Activated CD4-positive, alpha-beta memory T cell treated with anti-CD3 and anti-CD28 coated beads, Interleukin-2, amount 10 ng/mL, durations not matched to agents 7 days and 5 days (primary cell): ENCODE measurements at places on chromosomes 12 and 14. TPM values are rescaled to one million over a fixed set of nuclear protein-coding genes. Genes with fewer than 3 reads are reported as not detected.

DNA sequence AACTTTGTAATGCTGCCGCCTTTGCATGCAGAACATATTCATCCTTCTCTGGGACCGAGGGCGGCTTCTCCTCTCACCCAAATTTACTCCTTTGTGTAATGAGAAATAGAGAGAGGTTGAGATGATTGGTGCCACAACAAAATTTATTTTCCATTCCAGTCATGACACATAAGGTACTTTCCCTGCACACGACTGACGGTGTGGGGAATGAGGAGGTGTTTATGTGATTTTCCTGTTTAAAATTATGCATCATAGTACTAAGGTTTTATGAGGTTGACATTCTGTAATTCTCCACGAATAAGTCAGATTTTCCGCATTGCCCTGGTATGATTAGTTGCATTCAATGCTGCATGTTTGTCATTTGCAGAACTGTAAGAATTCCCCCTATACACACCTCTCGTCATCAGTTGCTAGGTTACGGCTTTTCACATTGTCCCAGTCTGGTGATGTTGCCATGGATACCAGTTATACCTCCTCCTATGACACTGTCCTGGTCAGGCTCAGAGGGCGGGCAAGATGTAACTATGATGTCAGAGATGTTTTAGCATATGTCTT, 23.1 kb downstream of the BICDL1 start:
- peaks cover 39% of the 10 kb centered on the region for H3K36me3 ChIP-seq
- H3K27ac ChIP-seq: peak overlapping the region; percentile 88
- H3K4me3 ChIP-seq: peak overlapping the region; percentile 60
- peaks cover 77% of the 10 kb centered on the region for H3K4me1 ChIP-seq

GRCh38 chr12:82099216-82099615, 259.0 kb downstream of the CCDC59 start:
- no peak overlapping the region for H3K4me3 ChIP-seq
- no peak overlapping the region for H3K27ac ChIP-seq
- H3K27me3 ChIP-seq: no peaks in the 10 kb centered on the region
- no peaks in the 10 kb centered on the region for H3K4me1 ChIP-seq

DNA sequence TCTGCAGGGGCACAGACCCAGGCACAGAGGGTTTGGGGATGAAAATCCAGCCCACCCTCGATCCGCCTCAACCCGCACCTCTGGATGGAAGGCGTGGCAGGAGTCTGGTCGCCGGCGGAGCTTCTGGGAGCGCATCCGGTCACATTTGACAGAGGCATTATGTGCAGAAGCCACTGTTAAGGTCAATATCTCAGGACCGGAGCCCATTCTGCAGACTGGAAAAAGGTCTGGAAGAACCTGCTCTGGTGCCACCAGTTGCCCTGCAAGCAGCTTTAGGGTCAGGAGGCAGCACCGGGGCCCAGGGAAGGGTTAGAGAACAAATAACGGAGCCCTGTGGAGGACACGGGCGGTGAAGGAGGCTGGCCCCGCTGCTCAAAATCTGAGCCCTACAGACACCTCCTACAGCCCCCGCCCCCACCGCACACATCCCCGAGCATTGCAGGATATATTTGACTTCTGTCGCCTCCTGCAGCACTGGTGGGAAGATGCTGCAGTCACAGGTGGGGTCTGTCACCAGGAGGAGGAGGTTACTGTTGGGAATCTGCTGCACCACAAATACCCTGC, 25.1 kb upstream of the LRTM2 start:
- no peaks in the 10 kb centered on the region for H3K27me3 ChIP-seq
- H3K4me3 ChIP-seq: peak overlapping the region; percentile 43
- peak; percentile 16 for DNase-seq
- H3K27ac ChIP-seq: no peak overlapping the region

DNA sequence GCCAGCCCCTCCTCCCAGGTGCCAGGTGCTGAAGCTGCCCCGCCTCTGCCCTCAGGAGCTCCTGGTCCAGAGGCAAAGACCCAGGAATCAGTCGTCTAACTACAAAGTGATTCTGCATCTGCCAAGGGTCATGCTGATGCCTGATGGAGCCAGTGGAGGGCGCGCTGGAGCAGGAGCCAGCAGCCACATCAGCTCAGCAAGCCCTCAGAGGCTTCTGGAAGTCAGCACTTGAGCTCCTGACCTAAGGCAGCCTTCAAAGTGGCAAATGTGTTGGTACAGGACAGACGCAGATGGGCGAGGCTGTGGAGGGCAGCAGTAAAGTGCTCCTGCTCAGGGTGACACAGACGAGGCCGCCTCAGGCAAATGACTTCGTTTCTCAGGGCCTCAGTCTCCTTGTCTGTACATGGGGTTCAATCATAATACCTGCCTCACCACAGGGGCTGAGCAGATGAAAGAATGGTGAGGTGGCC, 10.9 kb downstream of the C12orf43 start:
- DNase-seq: peak; percentile 73
- H3K27ac ChIP-seq: peak overlapping the region; percentile 17
- H3K4me3 ChIP-seq: no peak overlapping the region
- peaks cover 27% of the 10 kb centered on the region for H3K36me3 ChIP-seq
- peaks cover 5% of the 10 kb centered on the region for H3K4me1 ChIP-seq

GRCh38 chr12:125387206-125387605, 322.0 kb downstream of the AACS start:
- H3K27ac ChIP-seq: no peak overlapping the region
- H3K36me3 ChIP-seq: no peaks in the 10 kb centered on the region
- no peak overlapping the region for H3K4me3 ChIP-seq
- no peak for DNase-seq
- H3K27me3 ChIP-seq: no peaks in the 10 kb centered on the region

DNA sequence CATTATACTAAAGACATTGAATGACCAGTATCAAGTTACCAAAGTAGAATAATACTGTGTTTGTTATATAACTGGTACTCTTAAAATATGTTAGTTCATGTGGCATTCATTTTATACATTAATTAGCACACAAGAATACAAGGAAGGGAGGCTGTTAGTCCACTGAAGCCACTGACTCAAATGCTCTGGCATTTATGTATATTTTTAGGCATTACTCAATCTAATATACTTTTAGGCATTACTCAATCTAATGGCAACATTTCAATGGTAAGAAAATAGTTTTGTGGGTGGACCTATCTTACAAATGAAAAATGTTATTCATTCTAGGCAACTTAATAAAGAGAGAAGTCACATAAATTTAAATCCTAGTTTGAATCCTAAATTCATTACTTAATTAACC, 874.4 kb upstream of the USP15 start:
- no peak overlapping the region for H3K27ac ChIP-seq
- H3K36me3 ChIP-seq: no peaks in the 10 kb centered on the region
- no peaks in the 10 kb centered on the region for H3K4me1 ChIP-seq
- no peaks in the 10 kb centered on the region for H3K27me3 ChIP-seq

- H3K27me3 ChIP-seq: peaks cover 57% of the 10 kb centered on the region
- H3K4me3 ChIP-seq: no peak overlapping the region
- DNase-seq: no peak
- H3K4me1 ChIP-seq: no peaks in the 10 kb centered on the region
These were observed 143.5 kb downstream of the SCARB1 start for GRCh38 chr12:124720004-124720680.

GRCh38 chr14:83779266-83779665, 1750.7 kb upstream of the FLRT2 start:
- H3K27ac ChIP-seq: no peak overlapping the region
- H3K27me3 ChIP-seq: no peaks in the 10 kb centered on the region
- H3K36me3 ChIP-seq: no peaks in the 10 kb centered on the region
- H3K4me1 ChIP-seq: no peaks in the 10 kb centered on the region
- H3K4me3 ChIP-seq: no peak overlapping the region
- DNase-seq: no peak

DNA sequence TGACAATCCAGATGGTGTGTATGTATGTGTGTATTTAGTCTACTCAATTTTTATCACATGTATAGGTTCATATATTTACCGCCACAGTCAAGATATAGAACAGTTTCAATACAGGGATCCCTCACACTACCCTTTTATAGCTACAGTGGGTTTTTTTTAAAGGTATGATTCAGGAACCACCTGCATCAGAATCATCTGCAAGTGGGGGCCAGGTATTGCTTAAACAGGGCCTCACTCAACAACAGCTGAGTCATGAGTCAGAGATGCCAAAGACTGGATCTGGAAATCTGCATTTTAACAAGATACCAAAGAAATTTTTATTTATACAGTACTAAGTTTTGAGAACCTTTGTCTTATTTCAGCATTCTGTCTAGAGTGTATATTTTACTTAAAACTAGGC, 117.6 kb downstream of the SLC35F4 start:
- no peak overlapping the region for H3K27ac ChIP-seq
- H3K4me3 ChIP-seq: no peak overlapping the region
- no peaks in the 10 kb centered on the region for H3K36me3 ChIP-seq
- DNase-seq: no peak
- no peaks in the 10 kb centered on the region for H3K4me1 ChIP-seq

BDKRB1 gene
- not detected for total RNA-seq

EGLN3 gene
- total RNA-seq: 10.9 TPM

ZFHX2 gene
- total RNA-seq: 1.8 TPM

VRTN gene
- not detected for total RNA-seq

GPX2 gene
- not detected for total RNA-seq
